Frontal cortex (tissue), 4 donors: ENCODE measurements at places on chromosomes 3 and 15.

DNA sequence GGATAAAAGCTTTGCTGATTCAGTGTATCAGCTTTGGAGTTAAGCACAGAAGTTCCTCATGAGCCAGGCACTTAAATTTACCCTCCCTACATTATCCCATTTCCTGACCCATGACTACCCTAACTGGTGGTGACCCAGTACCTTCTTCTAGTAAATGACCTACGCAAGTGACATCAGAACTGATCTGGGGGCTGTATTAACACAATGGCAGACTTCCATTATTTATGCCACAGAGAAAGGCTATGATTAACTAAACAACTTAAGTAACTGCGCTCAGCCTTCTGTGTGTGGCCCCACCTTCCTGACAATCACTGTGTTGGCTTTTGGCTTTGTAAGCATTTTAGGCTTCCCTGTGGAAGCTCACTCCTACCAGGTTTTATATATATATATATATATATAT, 1.9 kb downstream of the MB21D2 start:
- no peak for DNase-seq

- DNase-seq, result no peak
These were observed 254.9 kb upstream of the RASGRP1 start for GRCh38 chr15:38819387-38819950.

GRCh38 chr3:161199926-161200325, 21.2 kb upstream of the NMD3 start:
- DNase-seq, result no peak

- peak; percentile 84 for DNase-seq
These were observed 1.1 kb upstream of the IGF1R start for GRCh38 chr15:98647026-98647773.

- DNase-seq, result no peak
These were observed 31.2 kb downstream of the BCHE start for GRCh38 chr3:165805946-165806561.

DNA sequence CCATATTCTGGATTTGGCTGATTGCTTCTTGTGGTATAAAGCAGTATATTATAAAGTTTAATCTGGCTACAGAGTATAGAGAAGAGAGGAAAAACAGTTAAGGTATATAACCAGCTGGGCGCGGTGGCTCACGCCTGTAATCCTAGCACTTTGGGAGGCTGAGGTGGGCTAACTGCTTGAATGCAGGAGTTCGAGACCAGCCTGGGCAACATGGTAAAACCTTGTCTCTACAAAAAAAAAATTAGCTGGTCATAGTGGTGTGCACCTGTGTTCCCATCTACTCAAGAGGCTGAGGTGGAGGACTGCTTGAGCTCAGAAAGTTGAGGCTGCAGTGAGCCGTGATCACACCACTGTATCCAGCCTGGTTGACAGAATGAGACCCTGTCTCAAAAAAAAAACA, 7.3 kb downstream of the SLC12A6 start:
- DNase-seq, result no peak

GRCh38 chr3:175447521-175447920, 588.4 kb downstream of the NAALADL2 start:
- no peak for DNase-seq

DNA sequence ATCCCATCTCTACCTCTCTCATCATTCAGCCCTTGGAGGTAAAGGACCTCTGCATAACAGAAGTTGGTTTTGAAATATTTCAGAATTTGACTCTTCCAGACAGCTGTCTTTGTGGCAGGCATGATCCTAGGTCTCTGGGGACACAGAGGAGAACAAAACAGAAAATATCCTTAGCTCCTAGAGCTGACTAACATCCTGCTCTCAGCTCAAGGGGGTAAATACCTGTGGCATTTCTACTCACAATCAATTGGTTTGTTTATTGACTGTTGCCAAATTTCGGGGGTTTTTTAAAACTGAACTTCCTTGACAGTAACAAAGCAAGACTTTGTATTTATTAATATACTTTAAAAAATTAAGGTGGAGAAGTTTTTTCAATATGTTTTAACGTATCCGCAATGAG, 78.8 kb downstream of the EOMES start:
- DNase-seq, result no peak

DNA sequence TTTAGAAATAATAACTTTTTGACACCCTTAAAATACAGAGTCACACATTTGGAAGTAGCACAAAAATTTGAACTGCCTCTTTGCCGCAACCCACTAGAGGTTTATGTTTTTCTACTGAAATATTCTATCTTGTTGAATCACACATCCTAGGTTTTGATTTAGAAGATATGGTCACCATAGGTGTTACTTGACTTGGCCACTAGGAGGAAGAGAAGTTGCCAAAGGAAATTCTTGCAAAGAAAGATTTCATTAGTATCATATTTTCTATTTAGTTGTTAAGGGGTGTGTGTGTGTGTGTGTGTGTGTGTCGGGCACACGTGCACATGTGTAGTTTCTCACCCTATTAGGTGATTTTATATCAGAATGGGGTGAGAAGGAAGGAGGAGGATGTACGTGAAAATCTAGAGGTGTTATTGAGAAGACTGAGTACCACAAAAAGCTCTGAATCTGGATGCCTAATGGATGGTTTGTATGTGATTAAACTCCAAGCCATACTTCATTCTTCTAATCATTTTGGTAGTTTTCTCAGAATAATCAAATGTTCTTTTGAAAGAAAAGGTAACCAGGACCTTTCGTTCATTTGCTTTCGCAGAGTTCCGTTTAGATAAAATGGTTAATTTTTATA, 31.5 kb downstream of the ZFAND6 start:
- no peak for DNase-seq

GRCh38 chr3:140234256-140234655, 299.3 kb downstream of the CLSTN2 start:
- DNase-seq, result no peak

DNA sequence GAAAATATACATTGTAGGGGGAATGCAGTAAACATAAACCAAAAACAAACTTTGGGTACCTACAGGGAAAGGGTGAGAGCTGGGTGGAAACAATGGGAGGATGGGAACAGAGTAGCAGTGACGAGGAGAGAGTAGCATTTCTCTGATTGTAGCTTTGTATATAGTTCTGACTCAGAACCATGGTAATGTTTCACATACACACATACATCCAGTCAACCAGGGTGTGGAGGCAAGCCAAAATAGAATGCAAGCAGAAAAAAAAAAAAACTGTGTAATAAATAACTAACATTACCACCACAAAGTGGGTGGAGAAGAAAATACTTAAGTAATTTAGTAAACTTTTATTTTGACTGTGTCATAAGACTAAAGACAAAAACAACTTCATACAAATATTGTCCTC, 27.2 kb downstream of the BCL2A1 start:
- no peak for DNase-seq

- DNase-seq, result no peak
These were observed 472.5 kb upstream of the SGO1 start for GRCh38 chr3:20658491-20658890.

GRCh38 chr3:72058493-72059081, 273.6 kb upstream of the PROK2 start:
- DNase-seq, result no peak

DNA sequence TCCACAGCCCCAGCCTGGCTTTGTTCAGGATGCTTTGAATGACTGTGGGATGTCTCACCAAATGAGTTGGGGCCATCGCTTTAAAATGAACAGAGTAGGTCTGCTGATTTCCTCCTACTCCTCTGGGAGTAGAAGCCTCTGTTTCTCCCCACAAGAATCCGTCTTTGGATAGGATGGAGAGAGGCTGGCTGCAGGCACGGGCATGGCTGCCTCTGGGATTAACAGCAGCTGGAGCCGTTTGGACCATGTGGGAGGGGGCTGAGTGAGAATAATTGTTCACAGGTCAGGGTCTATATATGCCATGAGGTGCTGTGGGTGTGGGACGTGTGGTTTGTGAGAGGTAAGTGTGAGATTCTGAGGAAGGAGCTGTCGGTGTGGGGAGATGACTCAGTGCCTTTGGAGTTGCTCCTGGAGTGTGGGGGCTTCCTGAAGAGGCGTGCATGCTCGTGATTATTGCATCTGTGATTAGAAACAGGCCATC, 48.0 kb upstream of the APEH start:
- no peak for DNase-seq

DNA sequence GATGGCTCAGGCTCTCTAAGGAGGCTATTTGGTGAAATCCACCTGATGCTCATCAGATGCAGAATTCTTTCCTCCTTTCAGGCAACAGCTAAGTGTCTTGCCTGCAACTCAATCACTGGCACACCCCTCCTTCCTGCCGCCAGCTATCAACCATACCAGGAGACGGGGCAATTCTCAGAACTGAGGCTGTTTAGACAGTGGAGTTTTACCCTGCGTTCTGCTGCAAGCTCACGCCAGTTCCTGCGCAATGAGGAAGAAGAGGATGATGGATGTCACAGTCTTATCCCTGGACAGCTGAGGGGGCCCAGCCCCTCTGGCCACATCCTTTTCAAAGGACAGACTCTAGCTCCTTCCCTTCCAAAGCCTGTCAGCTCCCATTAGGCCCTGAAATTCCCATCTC, 7.0 kb upstream of the MANF start:
- DNase-seq, result no peak

GRCh38 chr3:104646196-104646595, 720.5 kb upstream of the ALCAM start:
- DNase-seq, result no peak

DNA sequence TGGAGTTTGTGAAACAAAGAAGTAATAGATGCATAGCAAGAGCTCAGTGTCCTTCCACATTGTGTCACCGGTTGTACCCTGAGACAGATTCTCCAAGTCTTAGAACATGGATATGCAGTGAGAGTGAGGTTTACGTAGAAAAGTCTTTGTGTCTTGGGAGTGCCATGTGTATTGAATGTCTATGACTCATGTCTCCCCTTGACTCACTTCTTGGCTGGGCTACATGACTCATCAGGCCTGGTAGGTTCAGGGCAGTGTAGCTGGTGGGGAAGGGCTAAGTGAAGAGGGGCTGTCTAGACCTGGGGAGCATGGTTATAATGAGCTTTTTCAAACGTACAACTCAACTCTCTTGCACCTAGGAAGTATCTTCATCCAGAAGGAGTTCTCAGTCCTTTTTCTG, 167.4 kb downstream of the GAP43 start:
- peak; percentile 26 for DNase-seq

- no peak for DNase-seq
These were observed 6.9 kb upstream of the SLC9A9 start for GRCh38 chr3:143855183-143855582.

GRCh38 chr15:79172801-79173460, 82.4 kb upstream of the RASGRF1 start:
- no peak for DNase-seq

GRCh38 chr3:14077310-14077709, 47.4 kb downstream of the CHCHD4 start:
- no peak for DNase-seq

- DNase-seq, result no peak
These were observed 557.9 kb downstream of the FGF12 start for GRCh38 chr3:192169332-192169915.

DNA sequence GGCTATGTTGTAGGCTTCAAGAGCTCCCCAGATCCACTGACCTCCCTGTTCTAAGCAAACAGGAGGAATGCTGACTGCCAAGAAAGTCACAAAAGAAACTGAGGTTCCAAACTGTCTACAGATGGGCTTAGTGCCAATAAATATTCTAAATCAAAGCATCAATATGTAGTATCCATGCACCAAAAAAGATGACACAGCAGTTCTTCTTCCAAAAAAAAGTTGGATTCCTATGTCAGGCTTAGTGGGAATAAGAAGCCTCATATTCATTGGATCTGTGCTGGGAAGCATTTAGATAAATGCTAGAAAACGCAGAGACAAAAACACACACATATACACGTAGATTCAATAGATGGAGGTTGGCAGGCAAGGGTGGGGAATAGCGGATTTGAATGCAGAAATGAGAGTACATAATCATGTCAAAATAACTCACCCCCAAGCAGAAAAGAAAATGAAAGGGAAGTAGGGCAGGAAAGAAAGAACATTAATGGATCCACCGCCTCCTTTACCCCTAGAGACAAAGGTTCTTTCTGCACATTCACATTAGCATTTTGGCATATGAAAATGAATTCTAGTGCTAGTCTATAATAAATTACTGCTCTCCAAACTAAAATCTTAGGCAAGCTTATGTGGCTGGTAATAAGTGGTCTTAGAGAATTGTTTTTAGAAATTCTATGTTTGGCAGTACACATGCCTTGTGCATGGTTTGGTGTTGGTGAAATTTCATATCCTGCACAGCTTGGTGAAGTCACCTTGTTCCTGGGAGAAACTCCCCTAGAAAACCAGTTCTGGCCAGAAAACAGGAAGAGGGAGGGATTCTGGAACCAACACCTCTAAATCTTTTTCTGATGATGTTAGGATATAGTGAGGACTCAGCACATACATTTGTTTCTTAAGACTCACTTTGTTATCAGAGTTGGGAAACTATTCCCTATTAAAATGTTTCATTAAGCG, 283.4 kb downstream of the LSAMP start:
- DNase-seq, result no peak

GRCh38 chr3:186670155-186670554, 4.3 kb downstream of the HRG start:
- no peak for DNase-seq

- DNase-seq, result no peak
These were observed 121.9 kb downstream of the ABI3BP start for GRCh38 chr3:100871306-100871705.

DNA sequence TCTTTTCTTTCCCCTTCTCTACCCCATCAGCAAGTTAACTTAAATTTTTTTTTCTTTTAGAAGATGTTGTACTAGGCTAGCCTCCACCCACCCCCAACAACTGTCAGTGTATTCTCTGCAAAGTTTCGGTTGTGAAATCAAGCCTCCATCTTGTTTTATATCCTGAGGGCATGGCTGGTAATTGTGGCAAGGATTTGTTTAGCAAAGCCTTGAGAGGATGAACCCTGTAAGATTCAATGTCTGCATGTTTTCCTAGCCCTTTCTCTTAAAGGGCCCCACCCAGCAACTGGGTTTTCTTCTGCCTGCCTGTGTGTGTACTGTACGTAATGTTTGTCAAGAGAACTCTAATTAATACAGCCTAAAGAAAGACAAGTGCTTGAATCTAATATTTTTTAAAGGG, 475.3 kb downstream of the FHIT start:
- no peak for DNase-seq

DNA sequence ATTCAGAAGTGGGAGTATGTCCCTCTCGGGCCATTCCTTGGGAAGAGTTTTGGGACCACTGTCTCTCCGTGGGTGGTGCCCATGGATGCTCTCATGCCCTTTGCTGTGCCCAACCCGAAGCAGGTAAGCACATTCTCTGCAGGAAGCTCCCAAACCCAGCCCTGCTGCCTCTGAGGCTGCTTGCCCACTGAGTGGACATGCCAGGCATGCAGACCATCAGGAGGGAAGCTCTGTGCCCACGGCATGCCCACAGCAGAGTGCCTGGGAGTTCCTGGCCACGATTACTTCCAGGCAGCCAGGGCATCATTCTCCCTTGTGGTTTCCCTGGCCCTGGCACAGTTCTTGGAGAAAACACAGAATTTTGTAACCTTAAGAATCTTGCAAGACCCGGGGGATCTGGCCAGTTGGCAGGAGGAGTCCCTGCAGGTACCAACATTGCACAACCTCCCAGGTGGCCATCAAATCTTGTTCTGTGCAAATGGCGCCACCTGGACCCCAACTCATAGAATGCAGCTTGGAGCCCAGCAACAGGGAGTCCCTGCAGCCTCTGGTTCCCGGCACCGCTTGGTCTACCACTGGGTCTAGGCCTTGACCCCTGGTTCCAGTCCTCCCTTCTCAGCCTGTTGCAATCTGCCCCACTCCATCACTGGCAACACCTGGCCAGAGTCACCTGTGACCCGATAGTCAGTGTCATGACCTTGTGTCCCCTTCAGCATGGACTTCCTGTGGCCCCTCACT, 20.4 kb downstream of the FAH start:
- no peak for DNase-seq
